ENCODE measurements at places on chromosomes 5 and 9. TPM values are rescaled to one million over a fixed set of nuclear protein-coding genes. Genes with fewer than 3 reads are reported as not detected.

UBE2QL1 gene
- 0.77 TPM for total RNA-seq

TNC gene
- total RNA-seq, result 0.98 TPM

PCDHA4 gene
- total RNA-seq, result not detected

KIF4B gene
- 0.07 TPM for total RNA-seq

SHROOM1 gene
- total RNA-seq, result 7.4 TPM

CDH18 gene
- total RNA-seq, result not detected

PRUNE2 gene
- total RNA-seq, result 0.50 TPM

GAS1 gene
- total RNA-seq, result 0.14 TPM

PAEP gene
- total RNA-seq, result not detected

SLC44A1 gene
- 2.9 TPM for total RNA-seq

PCA3 gene
- total RNA-seq, result not detected

PCDH1 gene
- 0.17 TPM for total RNA-seq

KIAA1958 gene
- total RNA-seq, result 9.8 TPM

PCDHGA12 gene
- 0.12 TPM for total RNA-seq

COL5A1 gene
- not detected for total RNA-seq

TXNDC8 gene
- total RNA-seq, result not detected

SV2C gene
- not detected for total RNA-seq

IRGM gene
- 1.2 TPM for total RNA-seq

ORM2 gene
- total RNA-seq, result not detected

TLX3 gene
- not detected for total RNA-seq
